ENCODE measurements at places on chromosomes 7 and 10.

DNA sequence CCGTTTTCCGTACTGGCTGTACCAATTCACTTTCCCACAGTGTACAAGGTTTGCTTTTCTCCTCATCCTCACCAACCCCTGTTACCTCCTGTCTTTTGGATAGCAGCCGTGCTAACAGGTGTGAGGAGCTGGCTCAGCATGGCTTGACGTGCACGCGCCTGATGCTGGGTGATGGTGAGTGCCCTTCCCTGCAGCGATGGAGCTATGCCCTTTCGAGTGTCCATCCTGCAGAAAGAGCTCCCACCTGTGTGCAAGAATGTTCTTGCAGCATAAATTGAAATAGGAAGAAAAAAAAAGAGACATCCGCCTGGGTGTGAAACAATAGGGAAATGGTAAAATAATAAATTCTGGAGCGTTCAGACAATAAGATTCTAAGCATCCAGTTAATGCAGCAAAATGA, 9.5 kb upstream of the UBE3C start:
- no peak for DNase-seq

GRCh38 chr7:78261302-78261701, 462.7 kb downstream of the PHTF2 start:
- DNase-seq, result no peak

- DNase-seq, result no peak
Observed at GRCh38 chr7:71477441-71477840, 345.5 kb downstream of the GALNT17 start.

DNA sequence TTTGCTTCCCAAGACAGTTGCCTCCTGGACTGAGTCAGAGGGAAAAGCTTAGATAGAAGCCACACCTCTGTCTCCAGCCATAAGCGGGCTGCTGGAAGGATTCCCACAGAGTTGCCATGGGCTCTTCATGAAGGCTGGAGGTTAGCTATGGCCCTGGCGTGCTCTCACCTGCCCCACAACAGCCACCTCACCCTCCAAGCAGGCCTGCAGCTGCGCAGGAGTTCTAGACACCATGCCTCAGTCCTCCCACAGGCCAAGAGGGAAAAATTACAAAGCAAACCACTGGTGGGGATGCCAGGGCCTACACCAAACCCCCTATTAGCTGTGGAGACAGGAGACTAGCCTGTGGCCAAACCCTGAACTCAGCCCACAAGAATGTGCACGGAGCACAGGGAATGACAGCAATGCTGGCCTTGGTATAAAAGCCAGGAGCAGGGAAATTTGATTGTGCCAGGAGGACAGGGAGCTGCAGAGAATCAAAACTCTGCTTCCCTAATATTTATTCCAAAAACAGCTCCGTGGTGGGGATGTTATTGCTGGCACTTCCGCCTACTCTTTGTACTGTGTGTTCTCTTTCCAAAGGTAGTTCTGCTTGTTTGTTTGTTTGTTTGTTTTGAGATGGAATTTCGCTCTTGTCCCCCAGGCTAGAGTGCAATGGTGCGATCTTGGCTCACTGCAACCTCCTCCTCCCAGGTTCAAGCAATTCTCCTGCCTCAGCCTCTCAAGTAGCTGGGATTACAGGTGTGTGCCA, 60.3 kb upstream of the STK17A start:
- no peak for DNase-seq

GRCh38 chr7:20219062-20219445, 1.9 kb upstream of the MACC1 start:
- DNase-seq, result no peak

DNA sequence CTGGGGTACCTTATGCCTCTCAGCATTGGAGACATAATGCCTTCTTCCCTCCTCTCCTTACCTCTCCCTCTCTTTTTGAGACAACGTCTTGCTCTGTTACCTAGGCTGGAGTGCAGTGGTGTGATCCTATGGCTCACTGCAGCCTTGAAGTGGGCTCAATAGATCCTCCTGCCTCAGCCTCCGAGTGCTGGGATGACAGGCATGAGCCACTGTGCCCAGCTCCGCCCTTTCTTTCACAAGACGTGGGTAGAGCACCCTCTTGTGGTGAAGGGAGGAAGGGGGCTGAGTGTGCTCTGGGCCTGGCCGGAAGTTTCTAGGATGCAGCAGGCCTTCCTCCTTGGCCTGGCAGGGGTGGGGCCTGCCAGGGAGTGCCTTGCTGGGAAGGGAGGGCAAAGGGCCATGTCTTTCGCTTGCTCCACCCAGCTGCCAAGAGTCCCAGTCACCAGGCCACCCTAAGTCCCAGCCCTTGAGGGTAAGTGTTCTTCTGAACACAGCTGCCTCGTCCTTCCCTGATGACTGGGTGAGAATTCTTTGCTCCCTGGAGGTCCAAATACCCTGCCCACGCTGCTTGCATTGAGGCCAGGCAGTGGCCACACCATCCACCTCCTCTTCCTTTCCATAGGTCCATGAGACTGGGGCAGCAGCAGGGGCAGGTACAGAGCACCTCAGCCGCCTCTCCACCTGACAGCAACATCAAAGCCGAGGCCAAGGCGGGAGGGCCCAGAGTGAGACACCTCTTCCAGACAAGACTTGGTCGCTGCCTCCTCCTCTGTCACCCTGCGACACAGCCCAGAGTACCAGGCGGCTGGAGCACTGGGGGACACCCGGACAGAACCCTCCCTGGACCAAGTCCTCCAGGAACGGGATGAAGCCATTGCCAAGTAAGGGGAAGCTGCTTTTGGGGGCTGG, 3.7 kb downstream of the ABHD11 start:
- peak; percentile 81 for DNase-seq

- no peak for DNase-seq
Observed at GRCh38 chr7:117190104-117190503, 132.8 kb downstream of the WNT2 start.

- DNase-seq, result peak; percentile 80
Observed at GRCh38 chr10:48802611-48803071, 118.0 kb downstream of the WDFY4 start.

- DNase-seq, result no peak
Observed at GRCh38 chr7:116445447-116446211, 53.9 kb upstream of the CAV2 start.

DNA sequence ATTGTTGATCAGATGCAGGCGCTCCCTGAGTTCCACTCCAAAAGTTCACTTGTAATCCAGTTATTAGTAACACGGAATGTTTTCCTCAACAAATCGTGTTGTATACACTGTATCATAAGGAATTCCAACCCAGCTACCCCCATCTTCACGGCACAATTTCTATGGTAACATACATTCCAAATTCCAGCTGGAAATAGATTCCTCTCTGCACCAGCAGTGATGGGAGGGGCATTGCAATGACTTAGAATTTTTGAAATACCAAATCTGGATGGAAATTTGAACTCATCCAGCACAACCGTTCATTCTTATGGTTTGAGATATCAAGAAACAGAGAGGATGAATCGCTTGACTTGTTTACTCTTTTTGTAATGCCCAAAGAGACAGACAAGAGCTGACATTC, 38.9 kb upstream of the RHEB start:
- no peak for DNase-seq

GRCh38 chr7:71485586-71485985, 353.6 kb downstream of the GALNT17 start:
- DNase-seq, result no peak

DNA sequence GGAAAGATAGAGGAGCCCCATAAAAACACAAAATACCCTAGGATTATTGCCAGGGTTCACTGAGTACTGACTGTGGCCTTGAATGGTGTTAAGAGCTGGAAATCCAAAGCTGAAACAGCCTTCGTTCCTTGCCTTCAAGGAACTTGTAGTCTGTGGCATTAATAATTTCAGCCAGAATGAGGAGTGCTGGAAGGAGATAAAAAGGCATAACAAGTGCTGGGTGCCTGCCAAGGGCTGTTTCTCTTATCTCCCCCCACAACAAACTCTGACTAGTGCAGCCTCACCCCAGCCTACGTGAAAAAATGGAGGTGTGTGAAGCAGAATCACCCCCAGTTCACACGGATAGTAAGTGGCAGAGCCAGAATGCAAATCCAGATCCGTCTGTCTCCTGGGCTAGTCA, 199.1 kb upstream of the LYZL2 start:
- no peak for DNase-seq

DNA sequence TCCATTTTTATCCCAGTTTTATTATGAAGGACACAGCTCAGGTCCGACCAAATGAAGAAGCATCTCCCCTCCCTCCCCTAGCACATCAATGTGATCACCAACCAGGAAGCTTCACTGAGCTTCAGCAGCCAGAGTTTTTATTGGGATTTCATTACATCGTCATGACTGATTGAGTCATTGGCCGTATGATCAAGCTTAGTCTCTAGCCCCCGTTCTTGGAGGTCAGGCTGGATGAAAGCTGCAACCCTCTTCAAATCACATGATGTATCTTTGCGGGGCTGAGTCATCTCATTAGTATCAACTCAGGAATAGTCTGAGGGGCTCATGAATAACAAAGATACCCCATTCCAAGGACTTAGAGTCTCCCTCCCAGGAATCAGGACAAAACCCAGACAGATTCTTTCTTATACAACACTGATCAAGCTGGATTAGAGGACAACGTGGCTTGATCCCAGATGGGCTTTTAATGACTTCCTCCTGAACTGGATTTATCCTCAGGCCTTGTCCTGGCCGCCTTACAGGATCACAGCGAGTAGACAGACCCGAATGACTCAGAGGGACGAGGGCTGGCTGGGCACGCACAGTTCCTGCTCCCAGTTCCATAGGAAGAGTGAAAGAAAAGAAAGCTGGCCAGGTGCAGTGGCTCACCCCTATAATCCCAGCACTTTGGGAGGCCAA, 14.5 kb downstream of the LIMK1 start:
- no peak for DNase-seq

GRCh38 chr10:24623383-24623782, 100.3 kb downstream of the ARHGAP21 start:
- no peak for DNase-seq
